Activated CD4-positive, alpha-beta T cell treated with anti-CD3 and anti-CD28 coated beads for 1 hour (primary cell): ENCODE measurements at places on chromosomes 5 and 9.
A peak's percentile ranks its signal among the peaks of the same experiment; 100 is the strongest.

DNA sequence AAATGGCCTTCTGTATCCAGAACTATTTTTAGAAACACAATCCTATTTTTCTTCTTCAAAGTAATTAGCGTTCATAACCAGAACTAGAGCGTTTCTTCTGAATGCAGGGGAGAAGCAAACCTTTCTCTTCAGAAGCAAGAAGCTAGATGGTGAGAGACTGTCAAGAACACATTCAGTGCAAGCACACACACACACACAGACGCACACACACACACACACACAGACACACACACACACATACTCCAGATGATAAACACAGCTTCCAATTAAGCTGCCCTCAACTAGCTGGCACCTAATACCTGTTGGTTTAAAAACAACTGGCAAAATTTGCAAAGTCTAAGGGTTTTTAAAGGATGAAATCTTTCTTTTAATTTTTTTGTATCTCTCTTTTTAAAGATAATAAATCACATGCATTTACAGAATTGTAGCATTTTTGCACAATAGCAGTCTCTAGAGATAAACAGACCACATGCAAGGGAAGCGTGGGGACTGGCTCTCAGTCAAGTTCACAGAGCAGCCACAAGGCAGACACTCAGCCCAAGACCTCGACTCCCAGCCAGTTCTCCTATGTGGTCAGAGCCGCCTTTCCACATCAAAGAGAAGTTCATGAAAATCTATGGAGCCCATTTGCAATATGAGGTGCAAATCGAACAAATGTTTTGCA, 138.5 kb downstream of the TTLL11 start:
- DNase-seq, result no peak

DNA sequence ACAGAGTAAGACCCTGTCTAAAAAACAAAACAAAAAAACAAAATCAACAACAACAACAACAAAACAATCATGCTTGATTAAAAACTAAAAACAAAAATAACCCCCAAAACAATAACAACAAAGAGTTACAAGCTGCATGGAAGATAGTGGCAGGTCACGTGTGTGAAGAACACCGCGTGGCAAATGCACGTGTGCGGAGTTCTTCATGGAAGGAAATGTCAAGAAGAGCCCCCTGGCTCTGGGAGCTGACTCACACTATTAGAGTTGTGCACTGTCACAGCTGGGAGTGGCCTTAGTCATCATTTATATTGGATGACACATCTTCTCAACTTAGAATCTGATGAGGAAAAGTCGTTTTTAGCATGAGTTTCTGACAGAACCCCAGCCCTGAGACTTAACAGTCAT, 110.5 kb downstream of the JMY start:
- no peak for DNase-seq

- DNase-seq, result no peak
These were observed 90.3 kb upstream of the CCNH start for GRCh38 chr5:87503004-87503403.

DNA sequence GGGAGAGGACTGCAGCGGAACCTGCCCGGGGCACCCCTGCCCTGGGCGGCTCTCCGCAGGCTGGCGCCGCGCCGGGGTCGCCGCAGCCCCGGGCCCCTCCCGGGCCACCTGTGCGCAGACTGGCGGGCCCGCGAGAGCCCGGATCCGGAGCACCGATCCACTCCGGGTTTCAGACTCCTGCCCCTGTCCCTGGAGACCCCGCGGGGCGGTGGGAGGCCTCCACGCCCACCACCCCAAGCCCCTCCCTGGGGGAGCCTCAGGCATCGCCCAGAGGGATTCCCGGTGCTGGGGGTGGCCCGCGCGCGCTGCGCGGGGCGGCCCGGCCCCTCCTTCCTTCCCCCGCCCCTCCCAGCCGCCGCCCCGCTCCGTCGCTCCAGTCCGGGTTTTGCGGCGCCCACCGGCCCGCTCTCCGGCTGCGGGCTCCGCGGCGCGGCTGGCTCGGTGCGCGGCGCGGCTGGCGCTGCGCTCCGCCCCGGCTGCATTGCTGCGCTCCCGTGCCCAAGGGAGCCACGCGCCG, at the start of gene UNC5A:
UNC5A (plus strand) TSS at position 479 of the 517 bp plus-strand sequence. CDS start 192 bp downstream, outside the sequence.
- DNase-seq, result peak; percentile 12

- no peak for DNase-seq
These were observed 232.2 kb downstream of the NFIB start for GRCh38 chr9:14081745-14082144.

GRCh38 chr9:111632695-111633388, 1.7 kb downstream of the DNAJC25 start:
- no peak for DNase-seq

DNA sequence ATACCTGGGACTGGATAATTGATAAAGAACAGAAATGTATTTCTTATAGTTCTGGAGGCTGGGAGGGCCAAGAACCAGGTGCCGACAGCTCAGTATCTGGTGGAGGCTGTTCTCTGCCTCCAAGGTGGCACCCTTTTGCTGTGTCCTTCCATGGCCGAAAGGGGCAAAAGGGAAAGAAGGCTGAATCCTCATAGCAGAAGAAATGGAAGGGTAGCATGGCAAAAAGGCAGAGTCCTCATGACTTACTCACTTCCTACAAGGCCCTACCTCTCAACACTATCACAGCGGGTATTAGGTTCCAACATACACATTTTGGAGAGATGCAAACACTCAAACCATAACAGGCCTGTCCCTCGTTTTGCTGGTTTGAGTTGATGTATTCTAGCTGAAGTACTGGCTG, 25.1 kb upstream of the MED10 start:
- no peak for DNase-seq

DNA sequence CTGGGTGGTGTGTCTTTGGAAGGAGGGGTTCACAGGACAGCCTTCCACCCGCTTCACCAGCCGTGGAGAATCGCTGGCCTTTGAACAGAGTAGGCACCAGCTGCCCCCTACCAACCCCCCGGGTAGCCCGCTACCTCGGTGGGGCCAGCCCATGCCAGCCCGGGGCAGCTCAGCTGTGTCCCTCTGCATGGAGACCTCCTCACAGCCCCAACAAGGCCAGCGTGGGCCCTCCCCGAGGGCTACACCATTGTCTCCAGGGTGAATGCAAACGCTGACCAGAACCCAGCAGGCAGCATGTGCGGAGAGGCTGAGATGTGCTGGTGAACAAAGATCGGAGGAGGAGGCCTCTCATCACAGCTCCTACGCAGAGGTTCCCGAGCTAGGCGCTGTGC, 51.9 kb downstream of the LMX1B start:
- no peak for DNase-seq

DNA sequence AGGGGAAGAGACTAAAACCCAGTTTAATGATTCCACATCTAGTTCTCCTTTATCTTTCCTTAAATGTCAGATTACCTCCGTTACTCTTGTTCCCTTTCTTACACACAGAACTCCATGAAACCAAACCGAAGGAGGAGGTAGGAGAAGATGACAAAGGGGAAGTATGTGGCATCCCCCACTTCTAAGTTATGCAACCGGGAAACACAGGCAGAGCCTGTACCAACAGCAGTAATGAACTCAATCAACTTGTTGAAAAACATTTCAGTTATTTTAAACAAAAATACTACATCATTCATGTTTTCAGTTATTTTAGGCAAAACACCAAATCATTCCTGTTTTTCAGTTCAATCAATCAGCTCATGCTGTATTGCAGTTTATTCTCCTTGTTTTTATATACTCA, 101.8 kb downstream of the PCSK1 start:
- DNase-seq, result no peak

- no peak for DNase-seq
These were observed 14.8 kb upstream of the COL5A1 start for GRCh38 chr9:134626571-134627416.

GRCh38 chr5:33828626-33829308, 63.0 kb downstream of the ADAMTS12 start:
- no peak for DNase-seq

GRCh38 chr9:32360983-32361673, 23.3 kb upstream of the ACO1 start:
- no peak for DNase-seq

DNA sequence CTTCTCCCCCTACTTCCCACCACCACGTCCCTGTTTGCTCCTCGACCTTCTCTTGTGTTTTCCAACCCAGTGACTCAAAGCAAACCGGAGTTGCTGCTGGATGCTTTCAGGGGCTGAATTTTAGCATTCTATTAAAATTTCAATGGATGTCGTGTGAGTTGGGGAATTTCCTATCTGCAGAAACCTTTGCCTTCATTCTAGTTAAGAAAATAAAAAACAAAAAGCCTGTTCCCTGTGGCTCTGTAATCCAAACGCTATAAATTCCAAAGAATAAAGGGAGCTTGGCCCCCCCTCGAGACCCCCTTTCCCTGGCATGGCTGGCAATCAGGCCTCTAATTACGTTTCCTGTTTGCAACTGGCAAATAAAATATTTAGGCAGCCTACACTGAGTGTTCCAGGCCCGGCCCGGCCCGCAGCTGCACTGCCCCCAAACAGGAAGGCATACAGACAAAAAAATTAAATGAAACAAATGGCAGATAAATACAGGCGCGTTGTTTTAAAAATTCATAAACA, 139.4 kb upstream of the PPP1R26 start:
- no peak for DNase-seq

- DNase-seq, result no peak
These were observed 64.9 kb downstream of the PTTG1 start for GRCh38 chr5:160486573-160486972.

DNA sequence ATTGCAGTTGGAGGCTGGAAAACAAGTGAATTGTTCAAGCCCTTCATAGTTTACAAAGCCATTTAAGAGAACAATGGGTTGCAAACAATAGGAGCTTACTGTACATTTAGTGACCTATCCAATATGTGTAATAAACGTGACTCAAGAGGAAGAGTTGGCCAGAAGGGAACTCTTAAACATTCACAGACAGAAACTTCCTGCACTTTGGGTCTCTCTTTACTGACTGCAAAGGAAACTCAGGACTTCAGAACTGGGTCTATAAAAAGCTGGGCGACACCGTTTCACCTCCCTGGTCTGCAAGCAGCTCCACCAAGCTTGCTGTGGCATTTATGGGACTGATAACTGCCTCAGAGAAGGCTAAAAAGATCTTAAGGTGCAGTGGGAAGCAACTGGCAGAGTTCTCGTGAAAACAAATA, 48.7 kb upstream of the SPATA31D4 start:
- no peak for DNase-seq

- DNase-seq, result no peak
These were observed 16.8 kb upstream of the RAB14 start for GRCh38 chr9:121218357-121219027.

DNA sequence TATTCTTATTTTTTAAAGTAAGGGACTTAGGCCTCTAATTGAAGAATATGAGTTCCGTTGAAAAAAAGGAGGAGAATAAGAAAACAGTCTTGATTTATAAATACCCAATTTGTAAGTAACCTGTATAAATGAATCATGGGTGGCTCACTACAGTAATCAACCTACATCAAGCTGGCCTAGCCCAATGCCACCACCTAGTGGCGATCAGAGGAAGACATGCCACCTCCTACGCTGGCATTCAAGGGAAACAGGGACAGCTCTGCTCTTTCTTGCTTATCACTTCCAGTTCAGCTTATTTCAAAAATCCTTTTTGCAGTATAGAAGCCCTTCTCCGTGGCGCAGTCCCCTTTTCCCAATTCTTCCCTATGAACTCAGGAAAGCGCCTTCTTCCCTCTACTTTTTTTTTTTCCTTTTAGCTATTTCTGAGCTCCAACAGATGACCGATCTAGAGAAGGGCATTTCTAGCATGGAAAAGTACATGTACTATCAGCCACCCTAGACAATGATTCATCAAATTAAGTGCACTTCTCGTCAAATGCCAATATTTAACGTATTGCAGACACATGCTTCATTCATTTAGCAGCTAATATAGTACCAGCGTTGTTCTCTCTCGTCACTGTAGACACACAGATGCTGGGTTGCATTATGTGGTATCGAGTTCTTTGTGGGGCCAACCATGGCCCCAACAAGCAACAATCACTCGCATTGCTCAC, 28.3 kb downstream of the PTPN3 start:
- peak; percentile 28 for DNase-seq

GRCh38 chr9:89015336-89015735, 24.1 kb downstream of the S1PR3 start:
- DNase-seq, result no peak

- no peak for DNase-seq
These were observed 4.3 kb downstream of the GFM2 start for GRCh38 chr5:74762599-74762998.
